ENCODE measurements at places on chromosomes 4 and X.

- DNase-seq, result no peak
Measured at GRCh38 chr4:137363496-137363895, 168.8 kb downstream of the PCDH18 start.

GRCh38 chrX:108022491-108023089, 22.3 kb upstream of the VSIG1 start:
- DNase-seq, result peak; percentile 2

DNA sequence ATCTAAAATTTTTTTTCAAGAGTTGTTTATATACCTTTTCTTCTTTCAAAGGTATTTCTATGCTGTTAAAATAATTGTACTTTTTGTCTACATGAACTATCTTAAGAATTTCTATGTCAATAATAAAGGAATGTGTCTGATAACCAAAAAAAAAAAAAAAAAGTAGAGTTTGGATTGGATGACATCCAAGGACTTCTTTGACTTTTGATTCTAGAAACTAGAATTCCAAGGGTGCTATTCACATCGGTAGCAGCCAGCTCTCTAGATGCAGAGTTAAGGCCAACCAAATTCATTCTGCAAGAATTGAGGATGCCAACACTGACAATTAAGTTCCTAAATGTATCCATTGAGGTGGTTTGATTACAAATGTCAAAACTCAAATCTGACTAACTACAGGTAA, 42.0 kb upstream of the PRKG2 start:
- DNase-seq, result no peak

- no peak for DNase-seq
Measured at GRCh38 chrX:48045410-48046311, 25.8 kb downstream of the ZNF630 start.

DNA sequence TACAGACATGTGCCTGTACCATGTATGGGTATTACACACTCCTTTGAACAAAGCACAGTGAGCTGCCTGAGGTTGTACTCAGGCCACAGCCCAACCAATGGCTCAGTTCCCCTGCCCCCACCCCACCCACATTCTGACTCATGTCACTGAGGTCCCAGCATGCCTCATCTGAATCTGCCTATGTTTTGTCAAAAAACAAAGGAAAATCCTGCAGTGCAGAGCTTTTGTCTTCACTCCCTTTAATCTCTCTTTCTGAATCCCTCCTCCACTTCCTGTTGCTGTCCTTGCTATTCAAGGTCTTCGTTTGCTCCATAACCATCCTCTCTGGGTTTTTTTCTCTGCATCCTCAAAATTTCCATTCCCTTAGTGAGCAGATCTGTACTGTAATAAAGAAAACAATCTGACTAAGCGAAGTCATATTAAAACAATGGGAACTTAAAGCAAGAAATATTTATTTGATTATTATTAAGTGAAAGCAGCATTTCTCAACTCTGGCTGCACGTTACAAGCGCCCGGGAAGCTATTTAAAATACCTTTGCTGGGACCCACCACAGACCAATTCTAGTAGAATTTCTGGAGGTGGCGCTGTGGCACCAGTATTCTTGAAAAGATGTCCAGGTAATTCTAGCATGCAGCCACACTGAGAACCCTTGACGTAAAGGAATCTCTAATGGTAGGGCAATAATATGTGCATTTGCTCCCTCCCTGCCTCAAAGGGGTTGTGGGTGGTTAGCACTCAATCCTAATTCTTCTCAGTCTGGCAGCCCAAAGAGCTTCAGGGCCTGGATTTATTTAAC, 8.7 kb downstream of the GUCY2F start:
- peak; percentile 22 for DNase-seq

DNA sequence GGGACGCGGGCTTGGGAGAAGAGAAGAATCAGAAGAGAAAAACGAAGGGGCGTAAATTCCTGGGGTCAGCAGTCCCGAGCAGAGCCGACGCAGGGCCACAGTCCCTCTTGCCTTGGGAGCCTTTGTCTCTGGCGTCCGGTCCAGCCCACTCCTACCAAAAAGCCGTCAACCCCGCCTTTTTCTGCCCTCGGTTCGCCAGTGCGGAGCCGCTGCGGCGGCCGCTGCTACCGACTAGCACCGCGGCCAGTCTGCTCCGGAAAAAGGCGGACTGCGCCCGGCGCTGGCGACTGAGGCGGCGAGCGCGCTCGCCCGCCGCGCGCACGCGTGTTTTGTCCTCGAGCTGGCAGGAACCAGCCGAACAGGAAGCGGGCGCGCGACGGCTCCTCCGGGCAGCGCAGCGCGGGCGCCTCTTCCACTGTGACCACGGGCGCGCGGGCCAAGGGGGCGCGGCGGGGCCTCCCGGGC, 502 bp downstream of the HNRNPDL start:
- DNase-seq, result no peak

GRCh38 chr4:77777135-77777807, 41.9 kb downstream of the CNOT6L start:
- peak; percentile 45 for DNase-seq

- DNase-seq, result no peak
Measured at GRCh38 chrX:113802837-113803236, 781.0 kb upstream of the HTR2C start.

DNA sequence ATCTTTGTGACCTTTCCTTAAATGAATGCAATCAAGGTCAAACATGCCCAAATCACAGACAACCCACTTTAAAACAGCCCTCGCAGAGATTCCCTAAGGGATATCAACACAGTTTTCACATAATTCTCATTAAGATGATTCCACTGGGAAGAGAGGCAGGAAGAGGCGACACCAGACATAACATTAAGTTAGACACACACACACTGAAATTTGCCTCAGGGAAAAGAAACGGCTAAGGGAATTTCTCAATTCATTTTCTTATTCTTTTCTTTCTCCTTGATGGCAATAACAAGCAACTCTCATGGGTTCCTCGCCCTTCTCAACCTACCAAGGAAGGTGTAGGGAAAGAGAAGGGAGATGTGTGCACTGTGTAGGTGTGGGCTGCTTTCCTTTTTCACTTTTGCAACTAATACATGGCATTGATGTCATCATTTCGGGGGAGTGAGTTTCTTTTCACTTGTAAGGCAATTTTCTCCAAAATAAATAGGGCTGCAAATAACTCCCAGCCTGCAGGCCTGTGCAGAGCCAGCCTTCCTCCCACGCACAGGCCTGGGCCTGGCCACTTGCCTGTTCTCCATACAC, 41.4 kb downstream of the SOD3 start:
- DNase-seq, result no peak

- no peak for DNase-seq
Measured at GRCh38 chr4:11039634-11040131, 355.1 kb upstream of the CLNK start.

DNA sequence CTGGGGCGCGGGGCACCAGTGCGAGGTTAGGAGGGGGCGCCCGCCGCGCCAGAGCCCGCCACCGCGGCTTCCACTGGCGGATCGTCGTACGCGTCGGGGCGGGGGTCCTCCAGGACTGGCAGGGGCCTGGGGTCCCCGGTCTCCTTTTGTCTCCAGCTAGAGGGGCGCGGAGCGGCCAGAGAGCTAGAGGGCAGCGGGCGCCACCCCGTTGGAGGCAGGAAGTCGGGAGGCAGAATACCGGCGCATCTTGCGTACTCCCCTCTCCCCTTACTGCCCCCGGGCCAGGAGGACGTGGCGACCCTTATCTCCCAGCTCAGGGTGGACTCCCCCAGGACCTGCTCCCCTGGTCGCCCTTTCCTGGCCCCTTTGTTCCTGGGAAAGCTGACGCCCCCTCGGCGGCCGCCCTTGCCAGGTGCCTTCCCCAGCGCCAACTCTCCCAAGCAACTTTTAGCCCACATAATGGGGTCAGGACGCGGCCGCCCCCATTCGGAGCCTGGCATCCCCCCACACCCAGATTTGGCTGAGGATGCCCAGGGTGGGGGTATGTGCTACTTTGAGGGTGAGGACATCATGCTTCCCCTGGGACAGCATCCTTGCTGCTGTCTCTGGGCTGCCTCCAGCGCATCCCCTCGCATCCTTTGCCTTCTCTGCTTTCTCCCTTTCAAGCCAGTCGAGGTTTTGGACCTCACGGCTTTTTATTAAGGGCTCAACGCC, 933 bp downstream of the CNKSR2 start:
- no peak for DNase-seq

- DNase-seq, result no peak
Measured at GRCh38 chr4:151389311-151389710, 19.7 kb upstream of the FHIP1A start.

DNA sequence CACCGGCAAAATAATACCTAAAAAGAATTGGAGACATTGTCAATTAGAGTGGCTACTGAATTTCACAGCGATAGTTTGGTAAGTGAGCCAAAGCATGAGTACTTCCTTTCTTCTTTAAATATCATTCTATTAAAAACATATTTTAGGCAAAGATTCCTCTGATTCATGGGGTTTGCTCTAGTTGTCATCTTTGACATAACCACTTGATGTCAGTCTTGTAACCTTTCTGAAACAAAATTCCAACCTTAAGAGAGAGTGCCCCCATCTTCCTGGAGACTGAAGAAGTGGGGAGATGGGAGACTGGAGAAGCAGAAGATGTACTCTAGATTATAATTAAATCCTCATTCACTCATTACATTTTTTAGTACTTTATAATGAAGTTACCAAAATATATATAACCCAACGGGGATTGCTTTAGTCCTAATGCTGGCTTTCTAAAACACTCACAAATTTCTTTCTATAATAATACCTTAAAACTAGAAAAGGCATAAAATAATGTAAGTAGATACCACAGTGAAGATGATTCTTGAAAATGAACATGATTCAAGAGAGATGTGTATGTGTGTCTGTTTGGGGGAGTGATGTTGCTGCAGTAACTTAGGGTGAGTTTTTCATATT, 96.4 kb downstream of the EMCN start:
- DNase-seq, result no peak

DNA sequence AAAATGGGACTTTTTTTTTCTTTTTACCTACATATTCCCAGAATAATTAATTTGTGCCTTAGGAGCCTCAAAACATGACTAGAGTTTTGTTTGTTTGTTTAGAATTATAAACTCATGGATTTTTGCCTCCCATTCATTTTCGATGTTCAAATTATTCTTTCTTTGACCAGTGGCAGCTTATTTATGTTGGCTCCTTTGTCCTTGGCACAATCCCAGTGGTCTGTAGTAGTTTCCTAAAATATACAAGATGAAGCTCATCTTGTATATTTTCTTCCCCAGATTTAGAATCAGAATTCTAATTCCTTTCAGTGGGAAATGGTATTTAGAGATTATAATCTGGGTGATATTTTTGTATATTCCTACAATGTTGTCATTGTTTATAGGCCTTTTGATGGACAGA, 27.2 kb downstream of the DCK start:
- no peak for DNase-seq

GRCh38 chrX:121307449-121307848, 260.0 kb downstream of the GLUD2 start:
- DNase-seq, result peak; percentile 86

- DNase-seq, result no peak
Measured at GRCh38 chrX:115966920-115967319, 203.6 kb upstream of the AGTR2 start.

GRCh38 chr4:148510211-148510610, 68.0 kb upstream of the NR3C2 start:
- peak; percentile 2 for DNase-seq

DNA sequence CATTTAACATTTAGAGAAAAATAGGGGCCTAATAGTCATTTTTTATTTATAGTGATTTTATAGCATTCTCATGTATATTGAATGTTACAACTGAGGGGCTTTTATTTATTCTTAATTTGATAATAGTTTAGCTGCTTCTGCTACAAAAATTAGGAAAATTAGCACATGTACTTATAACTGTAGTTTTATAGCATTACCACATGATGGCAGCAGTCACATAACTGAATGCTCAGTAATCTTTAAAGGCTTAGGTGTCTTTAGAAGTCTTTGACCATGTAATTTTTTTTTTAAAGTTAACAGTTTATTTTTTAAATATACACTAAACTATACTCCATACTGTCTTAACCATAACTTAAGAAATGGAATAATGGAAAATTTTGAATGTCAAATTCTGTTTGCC, 136.6 kb downstream of the STAG2 start:
- DNase-seq, result peak; percentile 36

GRCh38 chr4:39044956-39045826, 13.0 kb upstream of the TMEM156 start:
- DNase-seq, result no peak
